NCI-H446 treated with DMSO at 0.1 percent for 48 hours (cell line): ENCODE measurements at places on chromosomes 13 and 19.
A peak's percentile ranks its signal among the peaks of the same experiment; 100 is the strongest.

DNA sequence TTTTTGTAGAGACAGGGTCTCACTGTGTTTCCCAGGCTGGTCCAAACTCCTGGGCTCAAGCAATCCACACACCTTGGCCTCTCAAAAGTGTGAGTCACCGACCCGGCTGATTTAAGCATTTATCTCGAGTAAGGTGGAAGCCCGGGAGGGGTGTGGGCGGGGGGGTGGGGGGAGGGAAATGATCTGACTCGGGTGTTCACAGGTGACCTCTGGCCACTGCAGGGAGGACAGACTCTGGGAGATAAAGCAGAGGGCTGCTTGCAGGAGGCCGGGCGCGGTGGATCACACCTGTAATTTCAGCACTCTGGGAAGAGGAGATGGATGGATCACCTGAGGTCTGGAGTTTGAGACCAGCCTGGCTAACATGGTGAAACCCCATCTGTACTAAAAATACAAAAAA lies 7.9 kb downstream of the DENND1C start:
- DNase-seq, result no peak

GRCh38 chr13:67343777-67344176 lies 113.6 kb upstream of the PCDH9 start:
- no peak for DNase-seq

- no peak for DNase-seq
Measured at GRCh38 chr13:99733346-99733745, 232.1 kb downstream of the TM9SF2 start.

DNA sequence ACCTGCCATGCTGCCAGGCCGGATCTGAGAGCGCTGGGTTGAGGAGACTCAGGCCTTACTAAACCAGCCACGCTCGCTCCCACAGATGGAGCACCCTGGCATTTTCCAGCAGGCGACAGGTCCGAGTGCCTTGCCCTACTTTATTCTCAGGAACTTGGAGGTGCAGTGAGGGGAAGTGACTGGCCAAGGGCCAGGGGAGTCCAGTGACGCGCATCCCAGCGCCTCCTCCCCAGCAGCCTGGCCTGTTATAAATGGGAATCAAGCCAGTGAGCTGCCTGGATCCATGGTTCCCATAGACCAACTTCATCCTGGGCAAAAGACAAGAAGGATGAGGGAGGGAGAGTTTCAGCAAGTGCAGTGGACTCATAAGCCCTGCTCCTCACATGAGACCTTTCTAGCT lies 35.5 kb downstream of the TMED1 start:
- no peak for DNase-seq

DNA sequence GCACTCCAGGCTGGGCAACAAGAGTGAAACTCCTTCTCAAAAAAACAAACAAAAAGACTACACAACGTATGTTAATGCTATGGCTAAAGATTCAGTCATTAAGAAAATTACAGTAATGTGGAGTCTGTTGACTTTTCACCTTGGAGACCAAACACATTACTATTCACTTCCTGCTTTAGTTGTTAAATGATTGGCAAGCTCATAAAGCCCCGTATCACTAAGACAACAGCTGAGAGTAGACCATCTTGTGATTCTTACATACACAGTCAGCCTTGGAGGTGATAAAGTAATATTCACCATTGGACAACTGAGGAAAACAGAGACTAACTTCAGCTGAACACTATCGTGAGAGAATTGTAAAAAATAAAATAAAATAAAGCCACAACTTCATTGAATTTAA lies 86.5 kb downstream of the KCTD12 start:
- DNase-seq, result no peak

GRCh38 chr13:27826379-27827353 lies 34.4 kb downstream of the GSX1 start:
- peak; percentile 39 for DNase-seq

- no peak for DNase-seq
Measured at GRCh38 chr19:53945441-53945840, 17.3 kb upstream of the CACNG8 start.

GRCh38 chr13:35843272-35843671 lies 287.9 kb downstream of the DCLK1 start:
- no peak for DNase-seq

DNA sequence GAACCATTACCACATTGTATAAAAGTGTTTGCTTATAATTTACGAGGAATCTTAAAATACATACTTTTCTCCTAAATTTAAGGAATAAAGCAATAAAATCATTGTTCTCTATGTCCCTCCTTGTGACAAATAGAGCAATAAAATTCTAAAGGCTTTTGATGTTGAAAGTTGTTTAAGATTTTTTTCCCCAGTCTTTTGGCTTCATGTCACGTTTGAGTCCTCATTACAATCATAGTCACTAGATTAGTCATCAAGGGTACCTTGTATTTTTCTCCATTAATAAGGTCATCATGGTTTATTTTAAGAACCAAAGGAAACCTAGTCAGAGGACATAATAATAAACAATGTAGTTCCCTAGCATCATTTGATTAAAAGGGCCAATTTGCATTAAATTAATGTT lies 3.2 kb downstream of the WBP4 start:
- DNase-seq, result no peak

DNA sequence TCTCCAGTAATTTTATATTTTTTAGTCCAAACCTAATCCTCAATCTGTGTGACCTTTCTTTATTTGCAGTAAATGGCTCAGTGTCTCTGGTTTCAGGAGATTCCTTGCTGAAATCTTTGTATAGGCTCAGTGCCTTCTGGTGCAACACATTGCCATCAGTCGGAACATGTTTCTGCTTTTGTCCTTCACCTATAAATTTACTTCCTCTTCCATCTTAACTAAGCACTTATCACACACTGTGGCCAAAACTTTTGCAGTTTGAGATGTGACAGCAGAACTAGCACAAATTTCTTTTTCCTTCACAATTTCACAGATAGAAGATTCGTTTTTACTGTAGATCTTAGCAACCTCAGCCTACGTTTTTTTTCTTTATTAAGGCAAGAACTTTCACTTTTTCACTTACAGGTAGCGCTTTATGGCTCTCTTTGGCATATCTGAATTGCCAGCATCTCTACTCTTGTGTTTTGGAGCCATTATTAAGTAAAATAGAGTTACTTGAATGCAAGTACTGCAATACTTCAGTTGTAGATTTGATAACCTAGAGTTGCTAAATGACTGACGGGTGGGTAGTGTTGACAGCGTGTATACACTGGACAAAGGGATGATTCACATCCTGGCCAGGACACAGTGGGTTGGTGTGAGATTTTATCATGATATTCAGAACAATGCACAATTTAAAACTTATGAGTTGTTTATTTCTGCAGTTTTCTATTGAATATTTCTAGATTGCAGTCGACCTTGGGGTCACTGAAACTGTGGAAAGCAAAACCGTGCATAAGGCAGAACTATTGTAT lies 44.3 kb downstream of the NDFIP2 start:
- no peak for DNase-seq

GRCh38 chr19:19461671-19462622 lies 53.4 kb downstream of the TSSK6 start:
- no peak for DNase-seq

DNA sequence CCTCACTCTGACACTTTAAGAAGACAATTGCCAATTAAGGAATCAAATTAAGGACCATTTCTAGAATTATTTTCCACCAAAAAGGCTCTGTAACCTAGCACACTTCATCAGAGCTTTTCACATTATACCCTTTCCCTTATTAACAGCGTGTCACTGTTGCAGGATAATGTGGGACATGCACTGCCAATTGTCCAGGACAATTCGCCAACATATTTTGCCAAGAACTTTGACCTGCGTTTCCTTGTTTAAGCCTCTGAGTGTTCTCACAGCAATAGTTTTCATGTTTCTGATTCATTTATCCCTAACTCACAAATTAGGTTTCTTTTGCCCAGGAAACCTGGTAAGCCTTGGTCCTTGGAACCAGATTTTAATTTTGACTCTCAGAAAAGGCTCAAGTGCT lies 13.3 kb downstream of the COL4A1 start:
- no peak for DNase-seq

GRCh38 chr13:73168226-73168952 lies 109.6 kb downstream of the KLF5 start:
- no peak for DNase-seq

DNA sequence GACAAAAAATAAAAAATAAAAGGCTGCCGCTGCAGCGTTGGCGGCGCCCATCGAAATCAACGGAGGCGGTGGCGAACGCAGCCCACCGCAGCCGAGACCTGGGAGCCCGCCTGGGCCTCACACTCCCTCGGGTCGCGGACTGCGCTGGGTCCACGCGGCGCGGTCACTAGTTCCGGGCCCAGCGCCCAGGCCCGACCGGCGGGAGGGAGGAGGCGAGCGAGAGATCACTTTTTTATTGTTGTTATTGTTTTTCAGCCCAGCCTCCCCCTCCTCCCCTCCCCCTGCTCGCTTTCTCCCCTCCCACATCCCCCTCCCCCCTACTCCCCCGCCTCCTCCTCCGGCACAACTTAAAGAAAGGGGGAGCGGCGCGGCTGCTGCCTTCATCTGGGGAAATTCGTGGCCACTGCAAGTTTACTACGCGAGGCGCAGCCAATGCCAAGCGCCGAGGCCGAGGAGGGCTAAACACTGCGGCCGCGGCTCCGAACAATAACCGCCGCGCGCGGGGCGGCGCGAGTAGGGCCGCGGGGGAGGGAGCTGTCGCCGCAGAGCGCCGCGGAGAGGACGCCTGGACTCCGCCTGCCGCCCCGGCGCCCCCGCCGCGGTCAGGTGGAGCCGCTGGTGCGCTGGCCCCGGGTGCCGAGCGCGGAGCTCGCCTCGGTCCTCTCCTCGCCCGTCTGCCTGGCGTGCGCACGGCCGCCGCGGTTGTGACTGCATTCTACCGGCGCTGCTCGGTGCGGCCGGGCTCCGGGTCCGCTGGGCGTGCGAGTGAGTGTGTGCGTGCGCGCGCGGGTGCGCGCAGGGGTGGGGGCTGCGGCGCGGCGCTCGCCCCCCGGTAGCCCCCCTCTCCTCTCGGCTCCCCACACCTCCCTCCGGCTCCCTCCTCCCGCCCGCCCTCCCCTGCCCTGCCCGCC lies 505 bp upstream of the ZIC2 start:
- peak; percentile 77 for DNase-seq

DNA sequence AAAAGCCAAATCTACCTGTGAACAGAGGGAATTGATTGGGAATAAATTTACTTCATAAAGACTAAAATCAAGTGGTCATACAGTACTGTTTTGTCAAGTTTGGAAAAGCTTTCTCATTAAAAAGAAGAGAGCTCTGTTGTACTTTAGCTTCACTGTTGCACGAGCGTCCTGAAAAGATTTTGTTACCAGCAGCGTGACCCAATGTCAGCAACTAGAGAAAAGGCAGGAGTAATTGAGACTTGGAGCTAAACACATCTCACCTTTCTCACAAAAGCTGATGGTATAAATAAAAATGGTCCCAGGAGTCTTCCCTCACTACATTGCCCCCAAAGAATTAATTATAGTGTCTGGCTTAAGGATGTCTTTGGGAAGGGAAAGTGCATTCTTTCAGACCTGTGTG lies 613.7 kb downstream of the OLFM4 start:
- no peak for DNase-seq

DNA sequence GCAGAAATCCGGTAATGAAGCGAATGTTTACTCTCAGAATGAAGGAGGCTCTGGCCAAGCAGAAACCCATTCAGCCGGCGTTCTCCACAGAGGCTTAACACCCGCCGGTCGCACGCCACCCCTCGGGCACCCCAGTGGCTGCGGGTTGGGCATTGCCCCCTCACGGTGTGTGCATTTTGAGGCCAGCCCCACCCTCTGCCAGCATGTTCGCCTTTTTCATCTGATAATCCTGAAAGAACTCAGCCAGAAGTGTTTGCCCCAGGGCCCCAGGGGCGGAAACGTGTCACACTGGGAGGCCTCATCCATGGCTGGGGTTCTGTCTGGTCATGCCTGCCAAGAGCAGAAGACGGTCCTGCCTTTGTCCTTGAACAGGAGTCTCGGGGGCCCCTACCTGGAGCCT lies 34.2 kb downstream of the COMP start:
- DNase-seq, result no peak

GRCh38 chr13:31161557-31162150 lies at the start of gene HSPH1:
TSS of gene HSPH1 (minus strand) at chr13:31161904. CDS start at chr13:31161582, 322 bp downstream.
- peak; percentile 87 for DNase-seq

DNA sequence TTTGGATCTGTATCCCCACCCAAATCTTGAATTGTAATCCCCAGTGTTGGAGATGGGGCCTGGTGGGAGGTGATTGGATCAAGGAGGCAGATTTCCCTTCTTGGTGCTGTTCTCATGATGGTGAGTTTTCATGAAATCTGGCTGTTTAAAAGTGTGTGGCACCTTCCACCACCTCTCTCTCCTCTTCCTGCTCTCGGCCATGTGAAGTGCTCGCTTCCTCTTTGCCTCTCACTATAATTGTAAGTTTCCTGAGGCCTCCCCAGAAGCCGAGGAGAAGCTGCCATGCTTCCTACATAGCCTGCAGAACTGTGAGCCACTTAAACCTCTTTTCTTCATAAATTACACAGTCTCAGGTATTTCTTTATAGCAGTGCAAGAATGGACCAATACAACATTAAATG lies 15.7 kb downstream of the COMMD6 start:
- DNase-seq, result no peak

GRCh38 chr19:50332244-50333038 lies 3.3 kb upstream of the KCNC3 start:
- DNase-seq, result no peak

GRCh38 chr19:32017176-32017953 lies 328.0 kb upstream of the ZNF507 start:
- DNase-seq, result no peak

DNA sequence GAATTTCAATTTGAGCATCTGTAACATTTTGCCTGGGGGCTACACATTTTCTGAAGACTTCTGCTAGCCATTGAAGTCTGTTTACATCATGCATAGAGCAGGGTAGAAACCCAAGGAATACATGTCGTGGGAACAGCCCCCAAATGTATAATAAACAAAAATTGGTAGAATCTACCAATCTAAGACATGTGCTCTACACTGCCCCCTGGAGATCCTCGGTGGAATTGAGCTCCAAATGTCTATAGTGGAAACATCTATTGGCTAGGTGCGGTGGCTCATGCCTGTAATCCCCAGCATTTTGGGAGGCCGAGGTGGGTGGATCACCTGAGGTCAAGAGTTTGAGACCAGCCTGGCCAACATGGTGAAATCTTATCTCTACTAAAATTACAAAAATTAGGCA lies 57.3 kb downstream of the MBD3L2B start:
- DNase-seq, result no peak

DNA sequence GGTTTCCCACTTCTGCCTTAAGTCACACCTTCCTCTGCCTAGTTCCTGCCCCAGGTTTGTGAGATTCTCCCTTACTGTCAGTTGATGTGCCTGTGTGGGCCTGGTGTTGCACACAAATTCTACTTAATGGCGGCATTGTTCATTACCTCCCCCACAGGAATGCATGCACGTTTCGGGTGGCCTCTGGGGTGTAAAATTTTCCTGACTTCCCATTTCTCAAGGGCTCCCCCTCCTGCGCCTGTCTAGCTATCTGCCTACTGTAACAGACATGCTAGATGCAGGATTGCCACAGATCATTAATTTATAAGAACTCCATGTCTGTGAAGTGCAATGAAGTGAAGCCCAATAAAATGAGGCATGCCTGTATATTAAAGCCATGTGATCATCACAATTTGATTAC lies 1466.3 kb downstream of the PCDH9 start:
- DNase-seq, result no peak

- no peak for DNase-seq
Measured at GRCh38 chr13:52450793-52451116, 321 bp upstream of the VPS36 start.
